ENCODE measurements at places on chromosomes 3 and 15. TPM values are rescaled to one million over a fixed set of nuclear protein-coding genes. Genes with fewer than 3 reads are reported as not detected.

The ALS2CL gene
- total RNA-seq = 8.0 TPM

The ERICH6 gene
- not detected for total RNA-seq

The CFAP91 gene
- 0.50 TPM for total RNA-seq

The CSPG5 gene
- total RNA-seq = 1.5 TPM

The PP2D1 gene
- not detected for total RNA-seq

The CRYGS gene
- 0.40 TPM for total RNA-seq

The TEX55 gene
- not detected for total RNA-seq

The ZFAND6 gene
- total RNA-seq = 74.4 TPM

The SV2B gene
- 0.08 TPM for total RNA-seq

The ANKUB1 gene
- not detected for total RNA-seq

The DNAH12 gene
- under 0.01 TPM for total RNA-seq

The ZPLD1 gene
- total RNA-seq = 0.21 TPM

The SLC22A14 gene
- 0.29 TPM for total RNA-seq

The ADGRG7 gene
- total RNA-seq = not detected

The IL20RB gene
- 3.2 TPM for total RNA-seq

The PLCB2 gene
- total RNA-seq = 1.9 TPM

The SLC12A1 gene
- not detected for total RNA-seq

Data from A375 (cell line).